Brain (organoid and tissue), 16 donors: ENCODE measurements at places on chromosomes 4 and X. TPM values are rescaled to one million over a fixed set of nuclear protein-coding genes. Genes with fewer than 3 reads are reported as not detected.

Gene MAGEC3
- not detected for polyA plus RNA-seq

Gene UGT8
- 36.5 TPM for polyA plus RNA-seq

Gene PARM1
- polyA plus RNA-seq: 11.2 TPM

Gene OPRPN
- not detected for polyA plus RNA-seq

Gene PDE6B
- 8.7 TPM for polyA plus RNA-seq

Gene EVC
- 2.7 TPM for polyA plus RNA-seq

Gene HOPX
- 40.9 TPM for polyA plus RNA-seq

Gene CTAG2
- polyA plus RNA-seq: not detected

Gene DDX53
- not detected for polyA plus RNA-seq

Gene PAGE2B
- not detected for polyA plus RNA-seq

Gene CTSO
- polyA plus RNA-seq: 5.3 TPM

Gene SPANXD
- not detected for polyA plus RNA-seq

Gene NHS
- polyA plus RNA-seq: 1.7 TPM

Gene AFP
- polyA plus RNA-seq: not detected

Gene FRMD7
- not detected for polyA plus RNA-seq

Gene CFAP299
- not detected for polyA plus RNA-seq

Gene GPM6B
- 228 TPM for polyA plus RNA-seq

Gene TRIM2
- 17.8 TPM for polyA plus RNA-seq

Gene ARHGAP36
- polyA plus RNA-seq: 0.46 TPM

Gene PDGFRA
- polyA plus RNA-seq: 4.7 TPM

Gene CT45A3
- polyA plus RNA-seq: 0.42 TPM

Gene CFAP97
- 6.2 TPM for polyA plus RNA-seq

Gene OPHN1
- 6.8 TPM for polyA plus RNA-seq

Gene ANKRD50
- 7.0 TPM for polyA plus RNA-seq

Gene ARMCX4
- 6.7 TPM for polyA plus RNA-seq

Gene BEND4
- polyA plus RNA-seq: 0.07 TPM

Gene SLC26A1
- polyA plus RNA-seq: not detected

Gene SPIN4
- 12.5 TPM for polyA plus RNA-seq

Gene EDA2R
- polyA plus RNA-seq: 0.12 TPM

Gene SMIM10
- 2.1 TPM for polyA plus RNA-seq

Gene IKBKG
- 15.2 TPM for polyA plus RNA-seq

Gene PDE5A
- polyA plus RNA-seq: 8.9 TPM

Gene TBC1D8B
- 0.08 TPM for polyA plus RNA-seq

Gene PWWP3B
- polyA plus RNA-seq: 0.76 TPM

Gene FAM53A
- 5.2 TPM for polyA plus RNA-seq

Gene TKTL1
- polyA plus RNA-seq: 0.41 TPM

Gene HTN3
- polyA plus RNA-seq: not detected

Gene GAGE1
- polyA plus RNA-seq: not detected

Gene FGF5
- polyA plus RNA-seq: not detected

Gene GPR78
- not detected for polyA plus RNA-seq

Gene PPP4R3C
- not detected for polyA plus RNA-seq

Gene S100G
- polyA plus RNA-seq: not detected

Gene ERVMER34-1
- 0.10 TPM for polyA plus RNA-seq

Gene SORBS2
- polyA plus RNA-seq: 7.2 TPM
